ENCODE measurements at places on chromosomes 13 and 19. TPM values are rescaled to one million over a fixed set of nuclear protein-coding genes. Genes with fewer than 3 reads are reported as not detected.

DNA sequence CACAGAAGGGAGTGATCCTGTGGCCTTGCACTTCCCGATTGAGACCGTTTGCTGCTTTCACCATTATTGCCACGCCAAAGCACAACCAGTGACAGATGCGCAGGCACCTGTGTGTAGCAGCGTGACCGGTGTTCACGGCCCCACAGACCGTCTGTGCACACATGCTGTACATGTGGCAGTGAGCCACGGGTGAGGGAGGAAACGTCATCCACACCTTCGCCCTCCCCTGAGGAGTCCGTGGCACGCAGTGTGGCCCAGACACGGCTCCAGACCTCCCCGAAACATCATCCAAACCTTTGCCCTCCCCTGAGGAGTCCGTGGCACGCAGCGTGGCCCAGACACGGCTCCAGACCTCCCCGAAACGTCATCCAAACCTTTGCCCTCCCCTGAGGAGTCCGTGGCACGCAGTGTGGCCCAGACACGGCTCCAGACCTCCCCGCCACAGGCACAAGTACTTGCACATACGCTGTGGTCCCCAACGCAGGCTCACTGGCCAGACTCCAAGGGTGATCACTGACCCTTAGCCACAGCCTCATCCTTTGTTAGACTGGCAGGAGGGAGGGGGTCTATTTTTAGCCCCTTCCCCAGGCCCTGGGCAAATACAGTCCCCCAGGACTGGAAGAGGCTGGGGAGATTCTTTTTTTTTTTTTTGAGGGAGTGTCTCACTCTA, 7.9 kb upstream of the SHC2 start:
- no peak overlapping the region for H3K27ac ChIP-seq
- no peak for DNase-seq
- no peaks in the 10 kb centered on the region for H3K36me3 ChIP-seq
- H3K4me3 ChIP-seq: no peak overlapping the region
- no peaks in the 10 kb centered on the region for H3K27me3 ChIP-seq

- H3K36me3 ChIP-seq: peaks cover 13% of the 10 kb centered on the region
- peaks cover 5% of the 10 kb centered on the region for H3K4me1 ChIP-seq
- no peak for DNase-seq
- no peak overlapping the region for H3K4me3 ChIP-seq
Observed at GRCh38 chr13:20826843-20827560, 53.2 kb upstream of the EEF1AKMT1 start.

GRCh38 chr13:47111499-47111898, 214.6 kb upstream of the HTR2A start:
- H3K27ac ChIP-seq: no peak overlapping the region
- no peaks in the 10 kb centered on the region for H3K36me3 ChIP-seq
- peaks cover 13% of the 10 kb centered on the region for H3K27me3 ChIP-seq
- H3K4me3 ChIP-seq: no peak overlapping the region
- no peak for DNase-seq
- no peaks in the 10 kb centered on the region for H3K4me1 ChIP-seq

NOTCH3 gene
- total RNA-seq: 171 TPM

GRCh38 chr19:20999731-21000352, 20.6 kb upstream of the ZNF430 start:
- H3K4me3 ChIP-seq: peak overlapping the region; percentile 84
- peak; percentile 97 for DNase-seq
- H3K36me3 ChIP-seq: no peaks in the 10 kb centered on the region
- no peaks in the 10 kb centered on the region for H3K4me1 ChIP-seq
- no peaks in the 10 kb centered on the region for H3K27me3 ChIP-seq

PRKACA gene
- 58.9 TPM for total RNA-seq

CYP2A6 gene
- not detected for total RNA-seq

GRCh38 chr19:33150852-33151518, 19.1 kb downstream of the WDR88 start:
- no peak overlapping the region for H3K27ac ChIP-seq
- H3K4me1 ChIP-seq: no peaks in the 10 kb centered on the region
- DNase-seq: peak; percentile 22
- H3K36me3 ChIP-seq: no peaks in the 10 kb centered on the region
- H3K27me3 ChIP-seq: no peaks in the 10 kb centered on the region

GRCh38 chr19:18670312-18670711, 13.2 kb upstream of the CRTC1 start:
- no peak overlapping the region for H3K27ac ChIP-seq
- no peaks in the 10 kb centered on the region for H3K36me3 ChIP-seq
- H3K4me3 ChIP-seq: no peak overlapping the region
- no peak for DNase-seq

ADPRHL1 gene
- 1.2 TPM for total RNA-seq

CD70 gene
- 3.9 TPM for total RNA-seq

DNA sequence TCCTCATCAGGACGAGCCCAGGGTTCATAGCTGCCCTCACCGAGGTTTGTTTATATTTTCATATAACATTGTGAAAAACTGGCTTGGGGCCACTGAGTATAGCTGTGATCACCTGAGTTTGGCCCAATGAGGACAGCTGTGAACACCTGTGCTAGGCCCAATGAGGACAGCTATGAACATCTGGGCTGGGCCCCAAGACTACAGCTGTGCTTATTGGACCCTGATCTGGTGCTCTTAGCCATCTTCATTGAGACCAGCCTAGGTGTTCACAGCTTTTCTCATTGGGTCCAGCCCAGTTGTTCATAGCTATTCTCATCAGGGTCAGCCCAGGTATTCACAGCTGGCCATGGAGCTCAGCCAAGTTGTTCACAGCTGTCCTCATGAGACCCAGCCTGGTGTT, 1167.3 kb downstream of the UQCRFS1 start:
- no peaks in the 10 kb centered on the region for H3K36me3 ChIP-seq
- H3K4me1 ChIP-seq: no peaks in the 10 kb centered on the region
- no peaks in the 10 kb centered on the region for H3K27me3 ChIP-seq
- no peak for DNase-seq
- H3K27ac ChIP-seq: no peak overlapping the region
- no peak overlapping the region for H3K4me3 ChIP-seq

TMEM59L gene
- 5.0 TPM for total RNA-seq

GRCh38 chr13:99316657-99317256, 9.6 kb upstream of the GPR183 start:
- H3K4me1 ChIP-seq: peaks cover 6% of the 10 kb centered on the region
- H3K4me3 ChIP-seq: no peak overlapping the region
- peaks cover 44% of the 10 kb centered on the region for H3K36me3 ChIP-seq

GRCh38 chr13:41915081-41915480, 45.8 kb downstream of the VWA8 start:
- no peaks in the 10 kb centered on the region for H3K4me1 ChIP-seq
- H3K27ac ChIP-seq: no peak overlapping the region
- no peaks in the 10 kb centered on the region for H3K27me3 ChIP-seq
- no peaks in the 10 kb centered on the region for H3K36me3 ChIP-seq

GRCh38 chr19:54266133-54266532, 9.1 kb upstream of the LILRB5 start:
- peak; percentile 97 for DNase-seq
- H3K27me3 ChIP-seq: peaks cover 22% of the 10 kb centered on the region
- H3K27ac ChIP-seq: no peak overlapping the region
- H3K4me3 ChIP-seq: no peak overlapping the region

- H3K36me3 ChIP-seq: no peaks in the 10 kb centered on the region
- no peak overlapping the region for H3K4me3 ChIP-seq
- no peaks in the 10 kb centered on the region for H3K27me3 ChIP-seq
Observed at GRCh38 chr13:79491715-79492114, 10.8 kb downstream of the NDFIP2 start.

C5AR2 gene
- total RNA-seq: not detected

NCCRP1 gene
- total RNA-seq: 0.61 TPM

KIRREL2 gene
- 3.3 TPM for total RNA-seq

GRCh38 chr19:31057476-31057875, 291.8 kb downstream of the TSHZ3 start:
- H3K4me1 ChIP-seq: no peaks in the 10 kb centered on the region
- no peak overlapping the region for H3K27ac ChIP-seq
- H3K27me3 ChIP-seq: no peaks in the 10 kb centered on the region
- H3K4me3 ChIP-seq: no peak overlapping the region
- H3K36me3 ChIP-seq: no peaks in the 10 kb centered on the region

DNA sequence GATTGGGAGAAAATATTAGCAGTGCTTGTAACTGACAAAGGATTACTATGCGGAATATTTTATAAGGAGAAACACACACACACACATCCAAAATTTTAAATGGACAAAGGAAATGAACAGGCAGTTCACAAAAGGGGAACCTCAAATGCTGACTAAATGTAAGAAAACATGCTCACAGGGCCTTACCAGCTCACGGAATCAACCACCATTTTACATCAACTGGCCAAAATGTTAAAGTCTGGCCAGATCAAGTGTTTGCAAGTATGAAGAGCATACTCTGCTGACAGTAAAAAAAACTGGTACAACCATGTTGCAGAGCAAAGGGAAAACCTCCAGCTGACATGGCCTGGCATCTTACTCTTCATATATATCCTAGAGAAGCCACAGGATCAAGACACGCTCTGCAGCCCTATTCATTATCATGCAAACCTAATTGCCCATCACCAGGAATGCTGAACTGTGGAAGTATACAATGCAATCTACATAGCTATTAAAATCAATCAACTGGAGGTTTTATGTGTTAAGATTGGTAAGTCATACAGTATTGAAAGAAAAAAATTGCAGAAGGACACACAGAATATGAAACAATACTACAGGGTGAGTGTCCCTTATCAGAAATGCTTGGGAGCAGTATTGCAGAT, 124.4 kb downstream of the RNF17 start:
- H3K4me1 ChIP-seq: no peaks in the 10 kb centered on the region
- H3K27ac ChIP-seq: no peak overlapping the region
- no peak overlapping the region for H3K4me3 ChIP-seq
- H3K27me3 ChIP-seq: no peaks in the 10 kb centered on the region
- H3K36me3 ChIP-seq: peaks cover 86% of the 10 kb centered on the region

ZNF582 gene
- total RNA-seq: 3.7 TPM

ZNF563 gene
- total RNA-seq: 3.1 TPM

GMIP gene
- total RNA-seq: 15.2 TPM

DNA sequence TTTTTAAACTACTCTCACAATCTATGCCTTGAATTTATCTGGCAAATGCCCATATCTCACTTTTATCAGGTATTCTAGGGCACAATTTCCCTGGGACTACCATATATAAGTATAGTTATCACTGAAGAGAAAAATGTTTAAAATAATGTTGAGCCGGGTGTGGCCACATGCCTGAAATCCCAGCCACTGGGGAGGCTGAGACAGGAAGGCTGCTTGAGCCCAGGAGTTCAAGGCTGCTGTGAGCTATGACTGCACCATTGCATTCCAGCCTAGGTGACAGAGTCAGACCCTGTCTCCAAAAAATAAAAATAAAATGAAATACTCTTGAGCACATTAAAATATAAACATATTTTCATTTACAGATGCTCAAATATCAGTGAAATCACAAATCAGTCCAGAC, 4.1 kb downstream of the KATNAL1 start:
- H3K4me1 ChIP-seq: no peaks in the 10 kb centered on the region
- no peak for DNase-seq
- no peaks in the 10 kb centered on the region for H3K36me3 ChIP-seq
- no peak overlapping the region for H3K27ac ChIP-seq
- no peak overlapping the region for H3K4me3 ChIP-seq
- H3K27me3 ChIP-seq: no peaks in the 10 kb centered on the region
